Cerebellum (tissue), 4 donors: ENCODE measurements at places on chromosomes 11 and 22. TPM values are rescaled to one million over a fixed set of nuclear protein-coding genes. Genes with fewer than 3 reads are reported as not detected.

Gene SOX6
- 33.4 TPM for total RNA-seq

- DNase-seq, result no peak
Observed at GRCh38 chr11:3783611-3784010, 13.7 kb downstream of the NUP98 start.

Gene PKP3
- 0.73 TPM for total RNA-seq

DNA sequence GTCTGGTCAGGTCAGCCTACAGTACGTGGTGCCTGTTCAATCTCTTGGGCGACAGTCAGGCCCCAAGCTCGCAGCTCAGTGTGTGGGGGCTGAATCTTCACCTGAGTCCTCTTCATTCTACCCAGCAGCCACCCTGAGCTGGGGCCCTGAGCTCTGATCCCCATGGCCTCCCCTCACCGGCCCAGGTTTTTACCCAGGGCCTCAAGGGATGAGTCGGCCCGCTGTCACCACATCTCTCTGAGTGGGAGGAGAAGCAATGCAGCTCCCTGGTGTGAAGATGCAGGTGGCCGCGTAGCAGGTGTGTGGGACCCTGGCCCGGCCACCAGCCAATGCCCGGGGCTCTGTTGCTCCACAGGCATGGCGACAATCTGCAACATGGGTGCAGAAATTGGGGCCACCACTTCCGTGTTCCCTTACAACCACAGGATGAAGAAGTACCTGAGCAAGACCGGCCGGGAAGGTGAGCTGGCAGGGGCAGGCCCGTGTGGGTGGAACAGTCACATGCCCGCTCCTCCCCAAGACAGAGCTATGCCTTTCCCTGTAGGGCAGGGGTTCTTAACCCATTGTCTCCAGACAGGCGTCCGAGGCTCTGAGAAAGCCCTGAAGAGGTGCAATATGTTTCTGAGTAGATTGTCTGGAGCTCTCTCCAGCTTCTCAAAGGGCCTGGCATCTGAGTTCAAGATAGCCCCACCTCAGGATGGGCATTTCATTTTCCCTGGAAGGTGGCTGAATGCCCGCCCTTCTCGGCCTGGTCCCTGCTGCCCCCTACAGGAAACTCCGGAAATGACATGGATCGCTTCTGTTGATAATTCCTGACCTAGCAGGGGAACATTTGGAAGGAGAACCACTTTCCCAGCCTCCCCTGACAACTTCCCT is 26.9 kb downstream of the POLR3H start:
- DNase-seq, result peak; percentile 88

Gene NDUFS8
- 53.9 TPM for total RNA-seq

- no peak for DNase-seq
Observed at GRCh38 chr22:40911772-40912171, 39.4 kb upstream of the RBX1 start.

Gene KRTAP5-11
- total RNA-seq, result not detected

DNA sequence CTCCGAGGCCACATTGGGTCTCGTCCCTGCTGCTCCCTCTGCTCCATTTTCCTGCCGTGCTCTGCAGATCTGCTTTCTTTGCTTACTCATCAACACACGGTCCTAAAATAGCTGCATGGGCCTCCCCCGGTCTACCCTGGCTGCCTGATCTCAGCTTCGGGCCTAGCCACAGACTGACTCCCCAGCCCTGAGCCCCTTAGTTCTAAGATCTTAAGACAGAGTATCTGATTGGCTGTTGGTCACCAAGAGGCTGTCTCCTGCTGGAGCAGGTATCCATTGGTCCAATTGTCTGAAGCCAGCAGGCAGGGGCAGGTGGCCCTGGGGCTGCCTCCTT is 53.7 kb upstream of the NECTIN1 start:
- peak; percentile 65 for DNase-seq

DNA sequence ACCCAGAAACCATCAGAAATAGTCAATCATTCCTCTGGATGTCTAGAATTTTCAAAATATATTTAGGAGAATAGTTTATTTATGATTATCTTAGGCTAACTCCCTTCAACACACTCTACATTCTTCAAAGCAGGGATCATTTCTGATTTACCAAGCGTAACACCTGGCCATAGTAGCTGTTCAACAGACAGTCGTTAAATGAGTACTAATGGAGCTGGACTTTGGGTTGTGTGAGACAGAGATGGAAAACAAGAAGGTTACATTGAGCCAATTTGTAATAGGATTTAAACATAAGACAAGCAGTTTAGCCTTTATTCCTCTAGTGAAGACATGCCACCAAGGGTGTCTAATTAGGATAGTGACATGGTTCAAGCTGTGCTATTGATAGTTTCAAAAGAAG is 129.2 kb upstream of the ANO3 start:
- no peak for DNase-seq

- no peak for DNase-seq
Observed at GRCh38 chr11:67441731-67442351, 1.4 kb downstream of the CORO1B start.

DNA sequence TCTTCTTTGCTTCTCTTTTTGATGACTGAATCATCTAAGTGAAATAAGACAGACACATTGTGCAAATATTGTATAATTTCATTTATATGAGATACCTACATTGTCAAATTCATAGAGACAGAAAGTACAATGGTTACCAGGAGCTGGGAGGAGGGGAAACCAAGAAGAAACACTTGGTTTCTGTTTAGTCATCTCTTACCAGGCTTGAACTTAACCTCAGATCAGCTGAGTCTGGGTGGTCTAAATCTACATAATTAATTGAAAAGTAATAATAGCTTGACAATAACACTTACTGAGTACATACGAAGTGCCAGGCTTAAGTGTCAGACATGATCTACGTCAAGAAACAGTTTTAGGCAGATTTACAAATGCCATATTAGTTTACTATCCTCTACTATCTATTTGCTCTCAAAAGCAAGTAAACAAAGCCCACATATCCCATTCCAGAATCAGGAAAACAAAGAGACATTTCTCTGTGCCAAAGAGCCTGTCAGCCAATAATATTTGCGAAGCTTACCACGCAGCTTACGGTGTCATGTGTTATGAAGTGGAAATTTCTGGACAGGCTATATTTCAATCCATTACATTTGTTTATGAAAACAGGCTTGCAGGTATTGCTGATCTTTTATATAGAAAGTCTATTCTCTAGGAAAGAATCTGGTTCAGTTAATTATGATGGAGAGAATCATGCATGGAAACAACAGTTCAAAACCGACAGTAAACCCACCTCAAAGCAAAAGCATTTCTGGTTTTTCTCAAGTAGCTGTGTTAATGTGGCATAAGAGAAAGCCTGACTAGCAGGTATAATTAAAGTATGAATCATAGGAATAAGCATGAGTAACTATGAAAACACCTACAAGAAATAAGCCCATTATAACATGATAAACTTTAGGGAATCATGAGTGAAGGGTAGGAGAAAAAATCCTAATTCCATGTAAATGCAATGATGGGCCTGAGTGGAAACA is 2.7 kb upstream of the ARHGAP42 start:
- no peak for DNase-seq

- DNase-seq, result no peak
Observed at GRCh38 chr22:17724241-17724640, 50.0 kb downstream of the BID start.

Gene INPP5J
- 0.73 TPM for total RNA-seq

Gene SSTR3
- 0.27 TPM for total RNA-seq

GRCh38 chr22:33315117-33315516 is 256.9 kb upstream of the SYN3 start:
- no peak for DNase-seq

DNA sequence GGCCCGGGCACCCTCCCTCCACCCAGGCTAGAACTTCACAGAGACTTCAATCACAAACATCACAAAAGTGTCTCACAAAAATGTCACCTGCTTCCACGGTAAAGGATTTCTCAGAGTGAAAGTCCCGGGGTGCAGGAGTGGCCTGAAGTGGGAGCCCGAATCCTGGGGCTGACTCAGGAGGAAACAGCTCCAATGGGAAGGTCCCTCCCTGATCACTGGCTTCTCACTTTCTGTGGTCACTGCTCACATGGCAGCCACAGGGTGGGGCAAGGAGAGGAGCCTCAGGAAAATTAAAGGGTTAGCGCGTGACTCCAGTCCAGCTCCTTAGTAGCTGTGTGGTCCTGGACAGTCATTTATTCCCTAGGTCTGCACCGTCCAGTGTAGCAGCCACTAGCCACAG is 564.5 kb upstream of the B3GAT1 start:
- no peak for DNase-seq
